ENCODE measurements at places on chromosomes 7 and 10.

DNA sequence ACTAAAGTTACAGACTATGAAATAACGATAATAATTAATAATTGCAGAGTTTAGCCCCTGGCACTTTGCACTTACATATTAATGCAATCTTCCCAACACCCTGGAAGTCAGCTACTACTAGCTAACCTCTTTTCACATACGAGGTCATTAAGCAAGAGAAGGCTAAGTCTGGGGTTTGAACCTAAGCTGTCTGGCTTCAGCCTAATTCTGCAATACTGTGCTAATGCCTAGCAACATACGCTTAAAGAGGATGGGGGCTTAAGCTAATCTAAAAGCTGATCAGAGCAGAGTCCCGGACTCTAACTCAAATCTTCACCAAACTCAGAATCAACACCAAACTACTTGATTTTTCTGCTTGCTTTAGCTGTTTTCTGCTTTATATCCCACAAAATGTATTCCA is 168.7 kb upstream of the GNAI1 start:
- no peak for DNase-seq

- DNase-seq, result no peak
Measured at GRCh38 chr10:27607591-27607990, 103.5 kb downstream of the RAB18 start.

DNA sequence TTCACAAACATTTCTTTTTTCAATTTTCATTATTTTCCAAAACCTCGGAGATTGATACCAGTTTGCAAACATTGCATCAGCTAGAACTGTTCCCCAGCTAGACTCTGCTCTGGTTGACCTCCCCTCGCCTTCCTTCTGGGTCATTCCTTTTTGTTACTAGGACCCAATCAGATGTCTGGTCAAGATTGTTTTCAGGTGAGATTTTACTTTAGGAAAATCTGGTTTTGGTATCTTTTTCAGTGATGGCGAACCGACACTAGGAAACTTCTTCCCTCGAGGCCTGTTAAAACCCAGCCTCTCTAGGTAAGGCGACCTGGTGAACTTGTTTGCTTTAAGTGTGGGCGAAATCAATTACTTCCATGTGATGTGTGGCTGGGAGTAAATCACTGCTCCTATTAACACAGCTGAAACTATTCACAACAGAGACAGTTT is 8.4 kb downstream of the PROSER2 start:
- DNase-seq, result no peak

DNA sequence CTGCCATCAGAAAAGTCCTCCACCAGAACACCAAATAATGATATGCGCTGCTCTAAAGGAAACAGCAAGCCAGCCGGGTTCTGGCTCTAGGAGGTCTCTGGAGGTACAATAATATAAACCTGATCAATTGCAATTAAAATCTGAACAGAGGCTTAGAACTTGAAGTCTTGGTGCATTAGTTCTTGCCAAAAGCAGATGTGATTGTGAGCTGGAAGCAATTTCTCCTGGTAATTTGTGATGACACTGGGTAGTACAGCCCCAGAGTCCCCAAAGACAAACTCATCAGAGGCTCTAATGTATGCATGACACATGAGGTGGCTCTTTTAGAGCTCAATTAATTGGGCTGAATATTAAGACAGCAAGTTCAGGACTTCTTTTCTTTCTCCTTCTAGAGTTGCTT is 3.3 kb downstream of the ETV1 start:
- no peak for DNase-seq

DNA sequence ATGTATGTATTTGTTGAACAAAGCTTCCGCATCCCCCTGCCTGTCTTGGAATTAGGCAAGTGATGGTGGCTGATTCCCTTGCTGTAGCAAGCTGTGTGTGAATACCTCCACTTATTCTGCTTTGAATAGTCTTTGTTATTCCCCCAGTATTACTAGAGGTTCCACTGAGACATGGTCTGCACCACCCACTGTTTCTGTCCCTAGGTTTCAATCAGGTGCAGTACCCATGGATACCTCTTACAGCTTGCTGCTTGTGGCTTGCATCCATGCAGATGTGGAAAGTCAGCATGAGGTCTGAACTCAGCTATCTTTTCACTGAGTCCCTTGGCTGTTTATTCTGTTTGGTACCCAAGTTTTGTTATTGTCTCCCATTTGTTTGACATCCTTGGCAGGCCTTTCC is 447.4 kb downstream of the GRM8 start:
- DNase-seq, result no peak

DNA sequence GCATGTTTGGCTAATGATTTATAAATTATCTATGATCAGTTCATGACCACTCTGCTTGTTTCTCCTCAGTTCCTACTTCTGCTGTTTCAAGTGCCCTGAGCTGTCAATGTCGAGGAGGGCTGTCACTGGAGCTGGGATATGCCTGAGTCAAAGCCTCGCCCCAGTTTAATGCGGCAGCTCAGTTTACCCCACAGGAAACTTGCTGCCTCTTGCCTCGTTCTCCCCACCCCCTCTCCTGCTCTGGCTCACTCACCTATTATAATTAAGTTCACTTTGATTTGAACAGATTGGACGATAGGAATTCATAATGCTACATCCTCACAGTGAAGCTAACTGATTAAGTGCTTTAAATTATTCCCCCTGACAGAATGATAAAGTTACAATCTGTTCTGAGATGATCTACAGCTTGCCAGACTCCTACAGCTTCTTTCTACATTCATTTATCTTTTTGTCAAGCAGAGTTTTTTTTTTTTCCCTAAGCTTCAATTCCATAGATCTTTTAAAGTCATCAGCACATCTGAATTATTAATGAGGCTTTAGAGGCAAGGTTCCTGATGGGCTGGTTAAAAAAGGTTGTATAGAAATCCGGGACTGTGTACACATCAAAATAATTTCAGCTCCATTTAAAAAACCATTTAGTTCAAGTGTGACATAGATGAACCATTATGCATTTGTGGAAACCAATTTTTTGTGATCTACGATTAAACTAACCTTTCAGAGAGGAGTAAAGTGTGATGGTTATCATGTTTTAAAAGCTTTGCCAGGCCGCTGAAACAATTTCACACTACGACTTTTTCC is 758.3 kb downstream of the KCNMA1 start:
- DNase-seq, result no peak

DNA sequence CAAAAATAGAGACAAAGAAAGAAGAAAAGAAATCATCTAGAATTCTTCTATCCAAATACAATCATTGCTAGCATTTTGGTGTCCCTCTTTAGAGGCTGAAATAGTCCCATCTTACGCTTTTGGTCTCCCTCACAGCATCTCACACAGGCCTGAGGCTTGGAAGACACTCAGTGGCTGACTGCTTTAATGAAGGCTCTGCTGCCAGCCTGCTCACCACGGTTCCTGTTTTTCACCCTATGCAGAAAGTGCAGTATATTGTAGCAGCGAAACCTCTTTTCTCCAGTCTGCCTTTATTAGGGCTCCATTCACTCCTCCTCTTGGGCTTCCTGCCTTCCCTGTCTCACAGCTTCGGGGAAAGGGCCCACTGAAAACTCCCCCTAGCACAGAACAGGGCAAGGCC is 102.2 kb downstream of the JCAD start:
- no peak for DNase-seq

- DNase-seq, result no peak
Measured at GRCh38 chr7:98613601-98614425, 3.3 kb upstream of the NPTX2 start.

DNA sequence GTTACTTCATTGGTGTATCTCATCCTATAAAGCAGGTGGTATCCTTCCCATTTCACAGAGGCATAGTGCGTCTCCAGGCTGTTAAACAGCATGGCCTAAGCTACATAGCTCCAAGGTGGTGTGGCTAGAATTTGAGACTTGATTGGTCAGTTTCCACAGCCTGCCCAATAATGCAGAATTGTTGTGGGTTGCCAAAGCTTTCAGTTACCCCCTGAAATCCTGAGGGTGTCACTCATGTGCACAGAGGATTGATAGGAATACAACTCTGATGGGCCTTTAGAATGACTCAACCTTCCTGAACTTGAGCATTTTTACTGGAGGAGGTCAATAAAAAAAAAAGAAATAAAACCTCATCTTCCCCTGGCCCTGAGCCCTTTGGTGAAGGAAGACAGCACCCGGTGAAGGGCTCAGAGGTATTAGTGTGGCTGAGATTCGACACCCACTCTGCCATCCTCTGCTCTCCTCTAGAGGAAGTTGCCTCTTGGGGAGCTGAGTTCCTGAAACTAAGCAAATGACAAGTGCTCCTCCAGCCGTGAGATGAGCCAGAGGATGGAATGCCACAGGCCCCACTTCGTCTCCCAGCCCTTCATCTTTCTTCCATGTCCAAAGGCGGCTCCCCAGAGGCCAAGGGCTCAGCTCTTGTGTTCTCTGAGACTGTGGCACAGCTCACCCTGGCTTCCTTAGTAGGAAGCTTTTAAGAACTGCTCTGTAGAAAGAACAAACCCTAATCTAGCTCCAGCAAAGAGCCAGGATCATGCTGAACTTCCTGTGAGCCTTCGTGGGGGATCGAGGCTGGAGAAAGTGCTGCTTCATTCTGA is 1.0 kb downstream of the ACSL5 start:
- peak; percentile 13 for DNase-seq

DNA sequence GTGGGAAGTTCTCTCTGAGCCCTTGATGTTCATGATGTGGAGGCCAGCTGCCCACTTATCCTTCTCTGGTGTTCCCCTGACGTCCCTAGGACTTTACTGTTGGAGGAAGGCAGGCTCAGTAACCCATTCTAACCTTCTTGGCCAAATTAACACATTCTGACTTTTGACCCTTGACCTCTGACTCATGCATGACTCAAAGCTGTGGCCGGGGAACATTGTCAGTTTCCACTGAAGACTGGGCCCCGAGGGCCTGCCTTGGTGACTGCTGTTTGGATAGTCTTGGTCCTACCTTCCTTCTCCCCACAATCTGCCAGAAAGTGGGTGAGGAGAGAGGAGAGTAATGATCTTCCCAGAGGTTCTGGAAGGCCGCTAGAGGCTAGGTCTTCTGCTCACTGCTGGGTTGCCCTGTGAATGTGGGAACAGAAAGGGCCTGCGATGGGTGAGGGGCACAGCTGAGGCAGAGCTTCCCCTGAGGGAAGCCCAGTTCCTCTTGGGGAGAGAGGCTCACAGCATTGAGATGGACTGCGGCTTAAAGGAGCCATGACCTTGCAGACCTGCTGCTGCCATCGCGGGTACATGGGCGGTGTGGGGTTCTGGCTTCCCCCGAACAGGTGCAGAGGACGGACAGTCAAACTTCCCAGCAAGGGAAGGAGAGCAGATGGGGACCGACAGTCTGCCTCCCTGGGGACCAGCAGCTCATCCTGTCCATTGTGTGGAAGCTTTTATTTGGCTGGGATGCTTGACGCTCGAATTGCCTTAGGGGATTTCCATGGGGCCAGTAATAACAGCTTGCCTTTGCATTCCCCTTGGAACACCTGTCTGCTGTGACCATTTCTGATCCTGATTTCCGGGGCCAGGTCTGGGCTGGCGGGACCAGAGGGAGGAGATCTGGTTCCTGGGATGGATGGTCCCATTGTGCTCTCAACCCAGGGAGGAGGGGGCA is 43.8 kb downstream of the ADAMTS14 start:
- DNase-seq, result no peak

GRCh38 chr7:127189074-127189473 is 63.7 kb downstream of the GRM8 start:
- DNase-seq, result no peak

DNA sequence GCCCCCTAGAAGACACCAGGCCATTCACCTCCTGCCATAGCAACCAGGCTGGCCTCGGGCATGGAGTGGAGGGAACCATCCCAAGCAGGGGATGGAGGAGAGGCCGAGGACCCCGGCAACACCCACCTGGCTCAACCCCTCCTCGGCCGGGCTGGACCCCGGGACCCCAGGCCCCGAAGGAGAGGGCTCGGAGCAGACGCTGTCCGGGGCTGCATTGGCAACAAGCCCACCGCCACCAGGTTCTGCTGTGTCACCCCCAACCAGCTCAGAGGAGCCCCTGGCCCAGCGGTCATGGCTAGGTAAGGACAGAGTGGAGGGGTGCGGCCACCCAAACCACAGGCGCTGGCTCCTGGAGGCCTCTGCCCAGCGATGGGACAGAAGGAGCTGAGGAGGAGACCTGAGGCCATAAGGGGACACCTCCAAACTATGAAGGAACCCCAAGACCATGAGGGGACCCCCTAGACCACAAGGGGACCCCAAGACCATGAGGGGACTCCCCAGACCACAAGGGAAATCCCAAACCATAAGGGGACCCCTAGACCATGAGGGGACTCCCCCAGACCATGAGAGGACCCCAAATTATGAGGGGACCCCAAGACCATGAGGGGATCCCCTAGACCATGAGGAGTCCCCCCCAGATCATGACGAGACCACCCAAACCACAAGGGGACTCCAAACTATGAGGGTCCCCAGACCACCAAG is 74.7 kb upstream of the PDGFA start:
- no peak for DNase-seq

- DNase-seq, result no peak
Measured at GRCh38 chr7:6360841-6361240, 86.9 kb downstream of the DAGLB start.

- no peak for DNase-seq
Measured at GRCh38 chr7:44794331-44794730, 2.1 kb upstream of the PPIA start.

DNA sequence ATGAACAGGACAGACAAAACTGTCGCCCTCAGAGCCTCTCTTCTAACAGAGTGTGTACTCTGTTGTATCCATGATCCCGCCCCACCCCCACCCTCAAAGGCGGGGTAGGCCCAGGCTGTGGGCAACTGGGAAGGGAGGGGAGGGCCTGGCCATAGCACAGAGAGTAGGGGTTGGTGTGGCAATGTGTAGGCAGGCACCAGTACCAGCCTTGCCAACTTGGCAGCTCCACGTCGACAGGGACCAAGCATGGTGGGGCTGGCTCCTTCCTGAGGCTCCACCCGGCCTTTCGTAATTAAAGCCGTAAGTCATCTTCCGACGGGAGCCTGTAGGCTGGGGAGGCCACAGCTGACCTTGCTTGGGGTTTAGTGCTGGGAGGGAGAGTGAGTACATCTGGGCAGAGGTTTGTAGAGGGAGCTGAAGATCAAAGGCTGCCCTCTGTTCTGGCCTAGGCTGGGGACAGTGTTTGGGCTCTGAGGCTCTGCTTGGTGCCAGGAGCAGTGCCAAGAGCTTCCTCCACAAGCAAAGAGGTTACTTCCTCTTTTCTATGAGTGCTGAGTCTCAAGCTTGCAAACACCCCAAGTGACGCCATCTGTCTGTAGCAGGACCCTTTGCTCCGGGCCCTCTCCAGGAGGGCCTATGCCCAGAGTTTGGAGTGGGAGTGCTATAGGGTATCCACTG is 121.6 kb downstream of the C10orf105 start:
- DNase-seq, result no peak
